ENCODE measurements at places on chromosomes 12 and 14.
A peak's percentile ranks its signal among the peaks of the same experiment; 100 is the strongest.

GRCh38 chr14:53247596-53248370 lies 94.7 kb upstream of the DDHD1 start:
- DNase-seq, result peak; percentile 23

DNA sequence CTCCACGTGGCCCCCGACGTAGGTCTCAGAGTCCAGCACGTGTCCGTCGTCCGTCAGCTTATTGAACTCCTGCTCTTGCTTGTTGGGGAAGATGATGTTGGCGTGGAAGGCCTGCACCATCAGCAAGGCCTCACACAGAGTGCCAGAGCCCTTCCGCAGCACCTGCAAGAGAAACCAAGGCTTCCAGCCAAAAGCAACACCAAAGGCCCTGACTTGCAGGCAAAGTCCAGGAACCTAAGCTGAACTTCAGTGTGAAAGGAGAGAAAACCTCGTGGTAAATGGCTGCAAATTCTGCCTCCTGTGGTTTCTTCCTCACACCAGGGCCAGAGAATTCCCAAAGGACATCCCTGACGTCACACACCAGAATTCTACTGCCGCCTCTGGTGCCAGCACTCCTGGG lies 14.5 kb downstream of the POLE start:
- no peak for DNase-seq

- DNase-seq, result no peak
These were observed 52.6 kb downstream of the SAV1 start for GRCh38 chr14:50615552-50615951.

DNA sequence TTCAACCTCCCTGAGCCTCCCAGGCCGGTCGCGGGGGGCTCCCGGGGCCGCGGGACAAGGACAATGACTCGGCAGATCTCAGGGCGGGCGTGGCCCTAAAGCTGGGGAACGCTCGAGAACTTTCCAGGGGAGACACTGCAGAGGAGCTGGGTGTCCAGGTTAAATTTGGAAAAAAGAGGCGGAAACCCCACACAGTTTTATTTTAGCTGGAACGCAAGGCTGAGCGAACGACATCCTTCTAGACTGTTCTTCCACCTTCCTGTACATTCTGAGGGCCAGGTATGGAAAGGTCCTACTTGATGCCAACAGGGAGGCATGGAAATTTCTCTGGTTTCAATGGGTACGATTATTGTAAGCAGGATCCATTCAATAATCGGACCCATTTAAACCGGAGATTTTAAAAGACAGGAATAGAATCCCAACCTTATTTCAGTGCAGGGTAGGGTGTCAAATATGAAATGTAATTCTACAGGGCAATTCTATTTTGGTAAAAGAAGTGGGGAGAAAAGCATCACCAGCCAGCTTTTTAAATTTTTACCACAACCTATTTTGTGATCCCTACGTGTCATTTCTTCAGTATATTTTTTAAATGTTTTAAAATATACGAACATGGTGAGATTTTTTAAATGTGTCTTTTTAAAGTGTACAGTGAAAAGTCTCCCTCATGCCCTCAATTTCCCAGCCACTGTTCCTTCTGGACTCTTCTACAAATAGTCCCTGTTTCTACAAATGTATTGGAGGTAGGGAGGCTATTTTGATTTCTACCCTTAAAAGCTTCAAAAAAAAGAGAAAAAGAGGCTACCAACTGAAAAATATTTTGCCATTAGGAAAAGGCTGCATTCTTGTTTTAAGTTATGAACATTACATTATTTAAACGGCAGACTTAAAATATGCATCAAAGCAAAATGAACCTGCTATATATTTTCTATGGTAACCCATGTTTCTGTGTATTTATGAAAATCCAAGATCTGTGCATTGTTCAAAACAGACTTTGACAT lies 1.1 kb upstream of the UBC start:
- no peak for DNase-seq

DNA sequence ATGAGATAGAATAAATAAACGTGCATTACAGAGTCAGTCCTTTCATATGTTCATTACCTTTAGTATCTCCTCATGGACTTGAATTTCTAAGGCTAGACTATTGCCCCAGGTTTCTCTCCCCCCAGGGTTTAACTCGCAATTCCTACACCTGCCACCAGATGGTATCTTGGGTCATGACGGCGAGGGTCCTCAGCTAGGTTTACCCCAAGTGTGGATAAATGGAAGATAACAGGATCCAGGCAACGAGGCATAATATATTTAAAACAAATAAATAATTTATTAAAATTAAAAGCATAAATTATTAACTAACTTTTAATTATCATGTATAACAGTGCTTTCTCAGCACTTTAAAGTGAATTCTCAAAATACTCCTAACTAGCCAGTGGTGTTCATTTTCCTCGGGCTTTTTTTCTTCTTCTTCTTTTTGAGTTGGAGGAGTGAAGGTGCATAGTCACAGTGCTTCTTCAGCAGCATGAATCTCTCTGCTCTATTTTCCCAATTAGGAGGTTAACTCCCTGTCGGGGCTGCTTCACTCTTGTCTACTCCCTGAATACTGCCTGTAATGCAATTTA lies 243.5 kb upstream of the CAND1 start:
- no peak for DNase-seq

GRCh38 chr12:6608592-6609281 lies 1.6 kb upstream of the CHD4 start:
- no peak for DNase-seq

All from femur (tissue), 1 donor.